Stimulated activated CD4-positive, alpha-beta T cell treated with anti-CD3 and anti-CD28 coated beads, Interleukin-2, amount 100 ng/mL, for 4 hours (primary cell): ENCODE measurements at places on chromosomes 2 and 18.
A peak's percentile ranks its signal among the peaks of the same experiment; 100 is the strongest.

- DNase-seq, result no peak
Observed at GRCh38 chr2:232276733-232277313, 101.7 kb upstream of the ALPP start.

DNA sequence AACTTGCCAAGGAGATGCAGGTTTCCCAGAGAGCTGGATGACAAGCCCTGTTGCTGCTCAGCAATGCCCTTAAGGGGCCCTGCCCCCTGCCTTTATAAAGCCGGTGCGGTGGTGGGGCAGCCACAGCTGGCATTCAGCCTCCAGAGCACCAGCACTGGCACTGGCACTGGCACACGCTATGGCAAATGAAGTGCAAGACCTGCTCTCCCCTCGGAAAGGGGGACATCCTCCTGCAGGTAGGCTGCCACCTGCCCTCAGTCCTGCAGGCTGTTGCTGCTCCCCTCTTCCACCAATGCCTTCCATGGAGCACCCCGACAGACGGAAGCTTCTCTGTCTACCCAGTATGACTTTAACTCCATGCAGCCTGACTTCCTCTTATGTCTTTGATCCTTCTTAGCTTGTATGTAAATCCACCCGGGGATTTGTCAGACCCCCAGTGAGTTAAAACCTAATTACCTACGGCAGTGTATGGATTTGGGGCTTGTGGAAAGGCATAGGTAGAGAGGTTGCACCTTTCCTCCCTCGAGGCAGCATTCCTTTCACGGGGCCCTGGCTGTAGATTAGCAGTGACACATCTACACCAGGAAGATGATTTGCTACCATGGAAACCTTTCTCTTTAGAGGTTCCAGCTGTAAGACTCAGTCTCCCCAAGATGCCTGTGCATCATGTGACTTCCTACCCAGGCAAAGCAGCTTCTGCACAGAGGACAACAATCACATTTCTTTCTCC, at the start of gene DAPL1:
DAPL1 (plus strand) TSS at position 123 of the 730 bp plus-strand sequence; CDS start at position 179, 56 bp downstream.
- DNase-seq, result no peak

GRCh38 chr2:187934236-187934635, 357.4 kb upstream of the GULP1 start:
- DNase-seq, result no peak

- DNase-seq, result no peak
Observed at GRCh38 chr2:212536817-212537725, 1.5 kb downstream of the ERBB4 start.

DNA sequence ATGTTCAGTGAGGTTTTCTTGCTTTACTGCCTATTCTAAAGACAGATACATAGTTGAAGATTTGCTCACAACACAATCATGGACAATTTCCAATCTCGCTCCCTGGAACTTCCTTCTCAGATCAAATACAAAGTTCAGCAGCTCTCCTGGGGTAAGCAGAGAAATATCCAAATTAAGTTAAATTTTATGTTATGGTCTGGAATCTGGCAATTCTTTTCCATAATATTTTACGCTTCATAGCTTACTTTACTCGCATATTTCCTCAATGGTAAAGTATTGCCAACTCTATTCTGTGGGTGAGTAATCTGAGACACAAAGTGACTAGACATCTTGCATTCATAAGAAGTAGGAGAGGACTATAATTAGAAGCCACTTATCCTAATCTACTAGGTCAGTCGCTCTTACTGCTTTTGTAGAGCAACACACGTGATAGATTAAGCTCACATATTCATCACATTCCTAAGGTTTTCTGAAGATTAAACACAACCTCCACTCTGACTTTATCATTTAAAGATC, 529.4 kb downstream of the CCDC85A start:
- DNase-seq, result no peak

GRCh38 chr18:10230072-10230471, 224.4 kb upstream of the APCDD1 start:
- DNase-seq, result no peak

- DNase-seq, result no peak
Observed at GRCh38 chr18:71846716-71847115, 697.4 kb downstream of the CBLN2 start.

GRCh38 chr2:30663806-30664205, 143.4 kb downstream of the CAPN13 start:
- no peak for DNase-seq

GRCh38 chr2:74291218-74291544, 52.0 kb downstream of the SLC4A5 start:
- DNase-seq, result no peak

GRCh38 chr2:137952586-137953129, 11.6 kb upstream of the HNMT start:
- no peak for DNase-seq

GRCh38 chr18:78994977-78995582, 15.5 kb downstream of the SALL3 start:
- DNase-seq, result no peak

DNA sequence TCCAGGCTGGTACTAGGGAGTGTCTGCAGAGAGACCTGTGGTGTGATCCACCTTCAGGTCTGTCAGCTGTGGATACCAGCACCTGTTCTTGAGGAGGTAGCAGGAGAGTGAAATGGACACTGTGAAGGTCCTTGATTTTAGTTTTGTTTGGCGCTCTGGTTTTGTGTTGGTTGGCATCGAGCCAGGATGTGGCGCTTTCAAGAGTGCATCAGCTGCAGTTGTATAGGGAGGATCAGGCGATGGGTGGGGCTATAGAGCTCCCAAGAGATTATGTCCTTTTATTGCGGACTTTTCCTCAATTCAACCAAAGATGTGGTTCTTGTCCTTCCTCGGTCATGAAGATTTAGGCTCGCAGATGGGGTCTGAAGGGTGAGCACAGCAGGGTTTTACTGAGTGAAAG, 37.5 kb downstream of the SLC39A10 start:
- DNase-seq, result no peak

- no peak for DNase-seq
Observed at GRCh38 chr2:56034258-56034657, 110.7 kb upstream of the EFEMP1 start.

- DNase-seq, result no peak
Observed at GRCh38 chr2:219207884-219208740, 1.5 kb downstream of the ZFAND2B start.

DNA sequence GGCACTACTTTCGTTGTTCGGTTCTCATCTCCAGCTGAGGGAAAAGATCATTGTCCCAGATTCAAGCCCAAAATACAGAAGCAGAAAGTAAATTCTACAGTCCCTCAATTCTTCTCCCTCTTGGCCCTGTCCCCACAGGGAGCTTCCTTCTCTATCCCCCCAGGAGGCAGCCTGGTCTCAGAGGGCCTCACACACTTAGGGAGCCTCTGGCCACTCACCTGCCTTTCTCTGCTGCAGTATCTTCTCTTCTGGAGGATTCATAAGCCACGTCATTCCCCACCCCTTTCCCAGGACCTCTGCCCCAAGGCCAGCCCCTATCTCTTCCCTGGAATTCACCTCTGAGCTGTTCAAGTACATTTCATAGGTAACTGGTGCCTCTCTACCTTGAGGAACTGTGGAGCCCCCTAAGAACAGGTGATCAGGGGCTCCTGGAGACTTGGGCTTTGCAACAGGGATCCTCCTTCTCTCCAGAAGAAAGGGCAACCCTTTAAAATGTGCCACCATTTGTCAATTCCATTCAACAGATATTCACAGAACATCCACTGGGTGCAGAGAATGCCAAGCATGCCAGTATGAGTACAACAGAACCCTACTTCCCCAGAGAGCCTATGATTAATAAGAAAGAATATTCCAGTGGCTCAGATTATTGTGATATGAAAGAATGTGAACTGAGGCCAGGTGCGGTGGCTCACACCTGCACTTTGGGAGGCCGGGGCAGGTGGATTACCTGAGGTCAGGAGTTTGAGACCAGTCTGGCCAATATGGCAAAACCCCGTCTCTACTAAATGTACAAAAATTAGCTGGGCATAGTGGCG, 72.9 kb downstream of the CIB4 start:
- no peak for DNase-seq

DNA sequence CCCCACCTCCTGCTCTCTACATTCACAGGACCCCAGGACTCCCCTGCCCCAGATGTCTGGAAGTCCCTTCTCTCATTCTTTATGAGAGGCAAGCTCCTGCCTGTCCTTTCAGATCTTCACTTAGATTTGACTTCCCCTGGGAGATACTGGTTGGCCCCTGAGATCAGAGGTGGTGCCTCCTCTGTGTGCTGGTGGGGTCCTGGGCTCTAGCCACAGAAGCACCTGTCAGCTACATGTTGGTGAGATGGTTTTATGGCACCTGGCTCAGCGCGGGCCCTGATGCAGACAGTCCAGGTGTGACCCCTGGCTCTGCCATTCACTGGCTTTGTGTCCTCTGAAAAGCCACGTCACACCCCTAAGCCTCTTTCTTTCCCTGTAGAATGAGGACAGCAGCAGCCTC, 369.6 kb upstream of the ID2 start:
- no peak for DNase-seq

- DNase-seq, result no peak
Observed at GRCh38 chr18:79069717-79070151, 540 bp downstream of the ATP9B start.

- no peak for DNase-seq
Observed at GRCh38 chr2:229713371-229714079, 830 bp downstream of the DNER start.

GRCh38 chr2:44753552-44754285, 187.8 kb upstream of the SIX3 start:
- no peak for DNase-seq

- no peak for DNase-seq
Observed at GRCh38 chr2:20617892-20618467, 32.9 kb downstream of the HS1BP3 start.

GRCh38 chr2:181613241-181613640, 43.7 kb downstream of the CERKL start:
- DNase-seq, result no peak

- DNase-seq, result no peak
Observed at GRCh38 chr2:50858156-50858555, 173.8 kb downstream of the NRXN1 start.

DNA sequence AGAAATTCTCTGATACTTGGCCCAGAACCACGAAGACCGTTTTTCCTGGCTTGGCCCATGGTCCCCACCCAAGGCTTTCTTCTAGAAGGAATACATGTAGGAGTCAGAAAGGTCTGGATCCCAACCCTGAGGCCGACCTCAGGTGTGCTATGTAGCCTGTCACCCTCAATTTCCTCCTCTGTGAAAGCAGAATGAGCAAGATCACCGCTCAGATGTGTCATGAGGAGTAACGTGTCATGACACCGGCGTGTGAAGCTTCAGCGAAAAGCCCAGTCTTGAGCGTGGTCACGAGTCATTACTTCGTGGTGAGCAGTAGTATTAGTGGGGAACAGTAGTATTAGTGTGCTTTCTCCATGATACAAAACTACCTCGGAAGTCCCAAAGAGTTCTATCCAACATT, 103.4 kb downstream of the ALPK2 start:
- DNase-seq, result peak; percentile 8

DNA sequence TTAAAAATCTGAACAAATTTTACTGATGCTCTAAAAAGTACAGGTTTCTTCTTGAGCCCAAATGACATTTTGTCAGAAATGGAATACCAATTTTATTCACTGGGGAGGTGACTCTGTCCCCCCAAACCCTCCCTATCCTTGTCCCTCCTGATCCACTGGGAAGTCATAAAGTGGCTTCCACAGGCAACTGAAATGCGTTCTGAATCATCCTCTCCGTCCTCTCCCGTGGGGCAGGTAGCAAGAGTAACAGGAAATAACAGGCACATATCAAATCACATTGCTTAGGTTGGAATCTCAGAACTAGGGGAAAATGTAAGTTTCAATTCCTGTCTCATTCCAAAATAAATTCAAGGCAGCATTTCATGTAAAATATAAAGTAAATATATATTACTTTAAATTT, 44.5 kb downstream of the MYL12B start:
- DNase-seq, result no peak
